NCI-H774 (cell line): ENCODE measurements at places on chromosomes 7 and 10.

DNA sequence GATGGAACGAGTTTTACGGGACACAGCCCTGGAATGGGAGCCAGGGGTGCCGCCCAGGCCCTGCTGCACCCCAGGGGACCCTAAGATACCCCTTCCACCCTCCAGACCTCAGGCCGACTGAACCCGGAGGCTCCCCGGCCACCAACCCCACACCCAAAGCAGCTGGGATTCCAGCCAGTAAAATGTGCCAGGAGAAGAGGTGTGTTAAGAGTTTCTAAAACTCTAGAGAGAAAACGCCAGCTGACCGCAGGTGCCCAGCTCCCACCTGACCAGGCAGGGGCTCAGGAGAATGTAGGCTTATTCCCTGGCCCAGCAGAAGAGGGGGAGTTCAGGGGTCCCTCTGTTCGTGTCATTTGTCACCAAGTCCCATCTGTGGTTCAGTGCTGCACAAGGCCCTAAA lies 17.5 kb downstream of the NUDT1 start:
- no peak for DNase-seq

GRCh38 chr7:79142706-79143105 lies 310.8 kb downstream of the MAGI2 start:
- DNase-seq = no peak

DNA sequence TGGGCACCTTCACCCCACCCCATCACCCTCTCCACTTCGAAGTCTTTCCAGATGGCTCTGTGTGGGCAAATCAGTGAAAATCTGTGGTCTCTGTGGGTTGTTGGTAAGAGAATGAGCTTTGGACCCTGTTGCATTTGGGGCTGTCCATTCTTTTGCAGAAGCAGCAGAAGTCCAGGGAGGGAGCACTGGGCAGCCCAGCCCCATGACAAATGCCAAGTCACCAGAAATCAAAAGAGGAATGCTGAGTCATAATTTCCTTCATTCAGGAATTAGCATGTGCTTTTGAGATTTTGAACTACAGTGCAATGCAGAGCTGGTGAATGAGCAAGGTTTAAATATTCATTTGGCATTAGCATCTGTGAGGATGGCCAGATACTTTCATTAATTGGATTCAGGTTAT lies 556.2 kb downstream of the LRMDA start:
- DNase-seq = no peak

DNA sequence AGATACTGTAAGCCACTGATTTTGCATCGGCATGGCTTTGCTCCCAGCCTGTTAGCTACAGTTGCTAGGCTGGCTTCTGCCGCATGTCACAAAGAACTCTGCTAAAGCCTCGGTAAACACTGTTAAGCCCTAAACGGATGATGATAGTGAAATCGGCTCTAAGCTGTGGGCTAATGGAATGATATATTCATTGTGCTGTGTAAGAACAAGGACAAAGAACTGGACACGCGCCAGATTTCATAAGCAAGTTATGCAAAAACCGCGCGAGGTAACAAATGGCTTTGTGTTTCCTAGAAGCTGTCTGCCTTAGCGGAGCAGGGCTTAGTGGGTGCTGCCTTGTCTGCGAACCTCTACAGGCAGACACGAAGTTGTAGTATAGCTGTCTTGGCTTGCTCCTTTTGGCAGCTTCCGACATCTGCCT lies 331.3 kb upstream of the COBL start:
- DNase-seq = peak; percentile 21

GRCh38 chr7:101172854-101173751 lies 7.0 kb downstream of the NAT16 start:
- peak; percentile 71 for DNase-seq
